ENCODE measurements at places on chromosomes 12 and 14. TPM values are rescaled to one million over a fixed set of nuclear protein-coding genes. Genes with fewer than 3 reads are reported as not detected.

Gene MAGOHB
- total RNA-seq = 51.3 TPM

Gene LHX5
- not detected for total RNA-seq

Gene OAS1
- 197 TPM for total RNA-seq

Gene INHBC
- not detected for total RNA-seq

Gene ABCC9
- total RNA-seq = not detected

Gene DHRS2
- 0.44 TPM for total RNA-seq

Gene NELL2
- 43.6 TPM for total RNA-seq

Gene MYBPC1
- not detected for total RNA-seq

Gene A2ML1
- total RNA-seq = not detected

Gene FICD
- 6.8 TPM for total RNA-seq

Gene PARP2
- total RNA-seq = 28.6 TPM

Gene IAPP
- not detected for total RNA-seq

Gene GLT1D1
- total RNA-seq = not detected

Gene GLIPR1L2
- 0.75 TPM for total RNA-seq

Gene SLC6A13
- total RNA-seq = 0.19 TPM

Gene PRR4
- 2.5 TPM for total RNA-seq

Gene CD4
- total RNA-seq = 219 TPM

Gene TEP1
- 38.1 TPM for total RNA-seq

Gene POTEG
- total RNA-seq = not detected

Gene OR10AD1
- total RNA-seq = not detected

Gene ADAM21
- not detected for total RNA-seq

Gene KRT82
- not detected for total RNA-seq

Gene FKBP3
- total RNA-seq = 69.6 TPM

Gene GLT8D2
- total RNA-seq = not detected

Gene ADCY4
- total RNA-seq = 4.1 TPM

Gene BEST3
- not detected for total RNA-seq

Gene SP1
- 94.8 TPM for total RNA-seq

Gene EGLN3
- total RNA-seq = 18.6 TPM

Gene KRT77
- total RNA-seq = not detected

All from activated CD4-positive, alpha-beta T cell treated with anti-CD3 and anti-CD28 coated beads, Interleukin-2, amount 10 ng/mL, durations not matched to agents 7 days and 5 days (primary cell).